ENCODE measurements at places on chromosomes 2 and 18.

GRCh38 chr2:222280795-222281194 is 18.0 kb downstream of the PAX3 start:
- no peak for DNase-seq

GRCh38 chr18:79402977-79403722 is 7.4 kb downstream of the NFATC1 start:
- no peak for DNase-seq

DNA sequence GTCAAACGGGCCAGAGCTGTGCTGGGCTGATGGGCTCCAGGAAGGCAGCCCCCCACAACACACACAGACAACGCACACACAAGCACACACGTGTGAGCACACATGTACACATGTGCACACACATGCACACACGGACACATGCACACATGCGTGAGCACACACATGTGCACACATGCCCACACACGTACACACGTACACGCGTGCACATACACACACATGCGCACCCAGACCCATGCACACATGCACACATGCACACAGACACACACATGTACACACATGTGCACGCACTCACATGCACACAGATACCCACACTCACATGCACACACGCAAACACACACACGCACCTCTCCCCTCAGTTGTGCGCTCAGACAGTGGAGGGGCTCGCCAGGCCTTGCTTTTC is 31.2 kb upstream of the HPCAL1 start:
- no peak for DNase-seq

- DNase-seq = no peak
These were observed 2.3 kb upstream of the ALKAL2 start for GRCh38 chr2:290090-290722.

DNA sequence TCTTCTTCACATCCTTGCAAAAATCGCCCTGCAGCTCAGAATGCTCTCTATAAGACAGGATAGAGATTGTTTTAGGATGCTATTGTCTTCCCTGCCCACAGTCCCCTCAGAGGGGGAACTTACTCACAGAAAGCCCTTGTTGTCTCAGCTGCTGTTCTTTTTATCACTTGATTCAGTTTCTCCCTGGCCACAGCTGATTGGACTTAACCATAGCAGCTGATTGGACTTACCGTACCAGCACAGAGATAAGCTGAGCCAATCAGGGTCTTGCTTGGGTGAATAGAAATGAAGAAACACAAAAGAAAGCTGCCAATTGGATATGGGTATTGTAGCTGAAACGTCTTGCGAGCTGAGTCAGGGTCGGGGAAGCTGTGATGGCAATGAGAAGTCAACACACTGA is 194.2 kb upstream of the MEX3C start:
- no peak for DNase-seq

DNA sequence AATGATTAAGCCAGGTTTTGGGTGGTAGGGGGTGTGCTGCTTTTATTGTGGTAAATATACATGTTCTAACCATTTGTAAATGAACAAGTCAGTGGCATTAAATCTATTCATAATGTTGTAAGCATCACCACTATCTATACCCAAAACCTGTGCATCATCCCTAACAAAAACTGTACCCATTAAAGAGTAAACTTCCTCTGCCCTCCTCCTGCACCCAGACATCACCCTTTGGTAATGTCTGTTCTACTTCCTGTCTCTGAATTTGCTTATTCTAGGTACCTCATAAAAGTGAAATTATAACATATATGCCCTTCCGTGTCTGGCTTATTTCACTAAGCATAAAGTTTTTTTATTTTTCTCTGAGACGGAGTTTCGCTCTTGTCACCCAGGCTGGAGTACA is 14.1 kb downstream of the RIF1 start:
- no peak for DNase-seq

DNA sequence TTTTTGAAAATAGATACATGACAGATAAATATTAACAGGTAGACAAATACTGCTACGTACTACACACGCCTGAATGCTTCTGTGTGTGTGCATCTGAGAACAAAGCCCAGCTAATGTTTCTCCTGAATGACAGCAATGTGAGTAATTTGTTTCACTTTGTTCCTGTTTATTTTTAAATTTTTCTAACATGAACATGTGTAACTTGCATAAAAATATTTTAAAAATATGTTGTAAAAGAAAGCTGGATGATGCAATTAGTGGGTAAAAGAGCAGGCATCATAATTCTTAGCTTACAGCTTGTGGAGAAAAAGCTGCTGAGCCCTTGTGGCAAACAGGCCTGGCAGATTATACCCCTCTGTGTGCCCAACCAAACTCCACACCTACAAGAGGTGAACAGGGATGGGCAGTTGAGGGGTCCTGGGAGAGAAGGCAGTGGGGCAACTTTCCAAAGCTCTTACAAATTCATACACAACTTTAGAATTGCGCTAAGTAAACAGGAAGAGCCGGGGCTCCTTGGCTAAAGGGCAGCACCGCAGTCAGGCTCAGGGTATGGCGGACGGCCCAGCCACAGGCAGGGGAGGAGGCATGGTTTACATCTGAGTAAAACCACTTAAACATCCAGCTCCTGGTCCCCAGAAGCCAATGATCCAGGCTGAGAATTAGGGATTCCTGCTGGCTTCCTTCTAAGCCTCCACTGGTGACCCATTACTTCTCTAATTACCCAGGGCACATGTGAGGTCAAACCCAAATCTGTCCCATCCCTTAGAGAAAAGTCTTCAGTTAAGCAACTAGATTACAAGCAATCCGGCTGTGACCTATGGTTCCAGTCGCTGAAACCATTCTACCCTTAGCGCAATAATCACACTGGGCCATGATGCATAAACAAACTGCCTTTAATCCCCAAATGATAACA is 14.0 kb downstream of the PXDN start:
- no peak for DNase-seq

DNA sequence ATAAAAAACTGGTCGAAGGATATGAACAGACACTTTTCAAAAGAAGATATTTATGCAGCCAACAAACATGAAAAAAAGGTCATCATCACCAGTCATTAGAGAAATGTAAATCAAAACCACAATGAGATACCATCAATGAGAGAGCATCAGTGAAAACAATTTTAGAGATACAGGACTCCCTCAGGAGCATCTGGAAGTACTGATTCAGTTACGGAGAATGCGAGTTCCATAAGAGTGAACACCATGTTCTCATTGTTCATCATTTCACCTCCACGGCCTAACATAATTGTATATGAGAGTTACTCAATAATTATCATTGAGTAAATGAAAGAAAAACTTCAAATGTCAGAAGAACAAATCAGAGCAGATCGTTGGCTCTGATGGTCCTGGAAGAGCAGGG is 140.9 kb upstream of the TANK start:
- no peak for DNase-seq

GRCh38 chr2:86026744-86027065 is 79.0 kb downstream of the POLR1A start:
- DNase-seq = no peak

DNA sequence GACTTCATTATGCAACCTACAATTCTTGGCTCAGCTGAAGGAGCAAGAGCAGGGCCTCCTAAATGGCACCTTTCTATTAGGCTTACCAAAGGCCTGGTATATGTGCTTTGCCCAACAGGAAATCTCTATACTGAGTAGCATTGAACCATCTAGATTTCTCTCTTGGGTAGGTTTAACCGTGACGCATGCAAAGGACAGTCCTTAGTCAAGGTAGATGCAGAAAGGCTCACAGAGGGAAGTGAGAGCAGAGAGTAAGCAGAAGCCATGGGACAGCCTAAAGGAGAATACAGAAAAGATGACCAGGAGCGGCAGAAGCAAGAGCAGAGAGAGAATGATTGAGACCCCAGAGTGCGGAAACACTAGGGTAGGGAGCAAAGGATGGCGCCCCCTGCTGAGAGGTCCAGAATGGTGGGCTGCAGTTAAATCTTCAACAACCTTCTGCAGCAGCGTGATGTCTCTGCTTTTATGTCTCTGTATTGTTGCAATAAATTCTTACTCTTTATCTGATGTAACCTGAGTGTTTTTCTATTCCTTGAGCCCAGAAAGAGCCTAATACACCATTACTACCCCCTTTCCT is 4.7 kb upstream of the OSBPL1A start:
- no peak for DNase-seq

- no peak for DNase-seq
These were observed 12.5 kb upstream of the CABYR start for GRCh38 chr18:24126155-24126961.

DNA sequence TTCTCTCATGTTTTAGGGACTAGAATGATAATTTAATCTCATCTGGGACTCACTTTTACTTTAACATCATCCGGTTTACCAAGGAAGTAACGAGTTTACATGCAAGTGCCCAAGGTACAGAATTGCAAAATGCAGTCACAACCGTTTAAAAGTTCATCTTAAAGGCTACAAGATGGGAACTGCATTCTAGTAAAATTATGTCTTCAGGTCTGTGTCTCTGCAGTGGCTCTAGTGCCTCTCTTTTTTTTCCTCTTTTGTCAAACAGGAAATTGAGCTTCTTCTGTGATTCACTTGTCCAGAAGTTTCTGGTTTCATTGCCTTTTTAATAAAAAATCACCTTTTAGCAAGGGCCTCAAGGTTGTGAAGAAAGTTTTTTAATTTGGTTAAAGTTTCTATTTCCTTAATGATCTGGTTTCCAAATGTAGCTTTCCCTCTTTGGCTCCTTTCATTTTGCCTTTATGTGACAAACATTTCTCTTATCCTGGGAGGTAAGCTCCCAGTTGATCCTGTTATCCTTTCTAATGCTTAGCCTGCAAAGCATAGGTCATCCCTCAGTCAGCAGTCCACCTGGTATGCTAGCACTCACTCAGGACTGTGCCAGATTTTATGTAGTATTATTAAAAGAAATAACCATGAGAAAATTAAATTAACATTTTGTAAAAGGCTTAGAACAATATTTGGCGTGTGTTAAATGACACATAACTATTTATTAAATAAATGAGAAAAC is 2.4 kb downstream of the GLS start:
- no peak for DNase-seq

GRCh38 chr2:169739351-169739750 is 5.7 kb downstream of the KLHL23 start:
- DNase-seq = no peak

DNA sequence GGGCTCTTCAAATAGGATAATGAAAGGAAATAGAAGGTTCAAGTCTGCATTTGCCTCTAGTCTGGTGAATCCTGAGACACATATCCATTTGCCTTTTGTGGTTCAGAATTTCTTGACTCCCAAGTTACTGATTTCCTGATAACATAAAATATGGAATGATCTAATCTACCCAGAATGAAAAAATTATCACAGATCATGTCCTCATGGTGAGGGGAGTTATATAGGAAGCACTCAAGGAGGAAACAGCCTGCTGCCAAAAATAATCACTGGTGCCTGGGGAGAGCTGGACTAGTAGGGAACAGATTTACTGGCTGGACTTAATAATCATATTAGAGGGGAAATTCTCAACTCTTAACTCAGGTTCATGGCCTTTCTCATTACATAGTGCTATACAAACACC is 95.5 kb upstream of the STK17B start:
- no peak for DNase-seq

- DNase-seq = no peak
These were observed 142.6 kb downstream of the PXDN start for GRCh38 chr2:1601471-1602277.

DNA sequence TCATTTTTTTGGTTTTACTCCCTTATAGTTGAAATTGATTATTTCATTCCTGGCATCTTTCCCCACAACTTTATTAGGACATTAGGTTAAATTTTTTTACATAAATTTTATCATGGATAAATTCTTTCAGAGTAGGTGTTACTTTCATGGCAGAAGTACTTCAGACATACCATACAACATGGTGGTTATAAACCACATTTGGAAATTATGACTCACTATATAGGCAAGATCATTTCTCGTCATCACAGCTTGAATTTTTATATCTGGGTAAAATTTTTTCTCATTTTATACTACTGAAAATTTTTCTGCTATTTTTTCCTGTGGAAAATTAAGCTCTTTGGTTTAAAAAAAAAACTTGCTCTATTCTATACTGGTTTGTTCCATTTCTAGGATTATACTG is 111.9 kb upstream of the COL5A2 start:
- no peak for DNase-seq

DNA sequence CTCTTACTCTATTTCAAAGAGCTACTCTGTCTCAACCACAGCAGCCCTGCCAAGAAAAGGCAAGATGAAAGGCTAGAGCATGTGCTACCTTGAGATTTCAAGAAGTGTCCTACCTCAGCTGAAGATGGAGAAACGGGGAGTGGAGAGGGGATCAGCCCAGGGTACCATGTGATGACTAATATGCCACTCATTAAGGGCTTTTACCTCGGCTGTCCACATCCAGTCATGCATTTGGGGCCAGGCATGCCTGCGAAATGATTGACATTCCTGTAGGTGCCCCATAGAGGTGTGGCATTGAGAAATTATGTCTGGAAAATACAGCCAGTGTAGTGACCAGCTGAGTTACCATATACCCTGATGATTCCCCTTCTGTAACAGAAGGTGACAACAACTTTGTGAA is 96.1 kb downstream of the NRP2 start:
- DNase-seq = no peak

DNA sequence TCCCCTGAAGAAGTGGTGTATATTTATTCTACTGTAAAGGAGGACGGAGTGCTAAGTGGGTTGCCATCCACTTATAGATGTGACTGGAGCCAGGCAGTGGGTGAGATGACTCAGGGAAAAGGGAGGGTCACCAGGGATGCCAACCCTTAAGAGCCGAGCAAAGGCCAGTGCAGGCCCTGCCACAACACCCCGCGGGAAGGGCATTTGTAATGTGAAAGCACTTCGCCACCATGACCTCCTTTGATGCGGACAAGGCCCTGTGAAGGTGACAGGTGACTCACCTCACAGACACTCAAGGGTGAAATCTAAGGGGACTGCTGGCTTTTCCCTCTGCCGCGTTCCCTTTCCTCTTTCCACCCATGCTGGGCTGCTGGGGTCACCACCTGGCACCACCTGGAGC is 50.2 kb upstream of the MRPL33 start:
- DNase-seq = no peak

DNA sequence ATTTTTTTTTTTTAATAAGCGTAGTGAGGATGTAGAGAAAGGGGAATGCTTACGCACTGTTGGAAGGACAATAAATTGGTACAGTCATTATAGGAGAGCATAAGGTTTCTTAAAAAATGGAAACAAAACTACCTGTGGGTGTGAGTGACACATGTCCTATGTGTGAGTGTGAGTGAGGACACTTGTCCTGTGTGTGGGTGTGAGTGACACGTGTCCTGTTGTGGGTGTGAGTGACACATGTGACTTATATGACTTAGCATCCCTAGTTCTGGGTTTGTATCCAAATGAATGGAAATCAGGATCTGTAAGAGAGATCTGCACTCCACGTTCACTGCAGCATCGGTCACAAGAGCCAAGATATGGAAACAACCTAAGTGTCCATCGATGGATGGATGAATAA is 91.8 kb downstream of the CBLN2 start:
- DNase-seq = no peak

- no peak for DNase-seq
These were observed 22.2 kb downstream of the HK2 start for GRCh38 chr2:74856004-74856578.

DNA sequence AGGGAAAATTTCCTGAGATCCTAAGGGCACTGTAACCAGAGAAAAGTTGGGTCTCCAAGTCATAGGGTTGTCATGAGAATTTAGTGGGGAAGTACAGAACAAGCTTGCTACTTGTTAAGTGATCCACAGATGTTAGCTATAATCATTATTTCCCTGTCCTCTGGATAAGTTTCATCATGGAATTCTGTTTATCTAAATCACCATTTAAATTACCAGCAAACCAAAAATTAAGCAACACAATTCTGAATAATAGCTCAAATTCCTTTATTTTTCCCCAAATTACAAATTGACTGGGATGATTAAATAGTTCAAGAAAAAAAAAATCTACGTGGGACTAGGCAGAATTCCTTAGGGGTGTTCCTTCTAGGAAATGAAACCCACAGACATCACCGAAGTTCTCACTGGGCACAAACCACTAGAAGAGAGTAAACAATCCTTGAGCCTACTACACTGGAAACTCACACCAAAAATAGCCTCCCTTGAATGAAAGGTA is 159.5 kb downstream of the COL6A3 start:
- DNase-seq = no peak
